KG1 (cell line): ENCODE measurements at places on chromosomes 3 and 15.

DNA sequence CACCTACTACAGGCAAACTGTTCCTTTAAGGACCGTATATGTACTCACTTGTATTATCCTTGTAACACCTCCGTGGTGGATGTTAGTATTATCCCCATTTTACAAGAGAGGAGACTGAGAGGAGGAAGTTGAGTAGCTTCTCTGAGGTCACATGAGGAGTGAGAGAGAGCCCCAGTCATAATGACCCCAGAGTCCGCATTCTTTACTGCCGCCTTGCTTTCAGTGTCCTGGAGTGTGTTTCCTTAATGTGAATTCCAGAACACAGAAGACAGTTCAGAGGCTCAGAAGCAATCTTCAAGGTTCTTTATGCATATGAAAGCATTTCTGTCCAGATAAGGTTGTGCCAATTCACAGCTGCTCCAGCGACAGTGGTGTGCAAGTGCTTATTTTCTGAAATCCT is 199.2 kb downstream of the CACNA2D3 start:
- no peak for DNase-seq

DNA sequence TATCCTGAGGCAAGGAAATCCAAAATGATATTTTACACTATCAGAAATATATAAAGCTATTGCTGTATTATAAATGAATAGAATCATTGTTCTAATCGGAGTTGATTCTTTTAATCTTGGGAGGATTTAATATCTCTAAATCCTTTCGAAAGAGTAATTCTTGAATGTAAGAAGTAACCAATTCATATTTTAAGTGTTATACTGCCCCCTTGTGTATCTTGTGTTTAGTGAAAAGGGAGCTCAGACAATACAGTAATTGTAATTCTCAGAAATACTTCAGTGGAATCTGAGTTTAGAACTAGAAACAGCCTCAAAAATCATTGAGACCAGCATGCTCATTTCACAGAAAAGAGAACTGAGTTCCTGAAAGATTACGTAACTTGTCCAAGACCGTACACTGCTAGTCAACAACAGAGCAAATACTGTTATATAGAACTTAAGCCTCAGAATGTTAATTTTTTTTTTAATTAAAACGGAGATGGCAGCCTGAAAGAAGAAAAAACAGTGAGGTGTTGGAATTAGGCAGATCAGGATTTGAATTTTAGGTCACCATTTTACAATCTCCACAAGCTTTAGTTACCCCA is 42.9 kb downstream of the PLCH1 start:
- peak; percentile 72 for DNase-seq

DNA sequence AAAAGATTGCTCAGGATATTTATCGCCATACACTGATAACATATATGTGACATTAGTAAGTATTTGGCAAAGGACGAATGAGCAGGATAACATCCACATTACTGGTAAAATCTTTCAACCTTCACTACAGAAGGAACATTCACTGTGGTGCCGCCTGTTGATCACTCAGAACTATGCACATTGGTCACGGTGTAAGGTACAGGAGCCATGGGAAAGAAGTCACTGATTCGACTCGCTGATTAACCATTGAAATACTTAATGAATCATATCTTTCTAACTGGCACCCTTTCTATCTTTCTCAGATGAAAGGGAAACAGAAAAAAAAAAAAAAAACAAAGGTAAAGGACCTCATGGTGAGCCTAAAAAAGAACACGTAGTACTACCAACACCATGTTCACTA is 68.8 kb downstream of the TJP1 start:
- no peak for DNase-seq

DNA sequence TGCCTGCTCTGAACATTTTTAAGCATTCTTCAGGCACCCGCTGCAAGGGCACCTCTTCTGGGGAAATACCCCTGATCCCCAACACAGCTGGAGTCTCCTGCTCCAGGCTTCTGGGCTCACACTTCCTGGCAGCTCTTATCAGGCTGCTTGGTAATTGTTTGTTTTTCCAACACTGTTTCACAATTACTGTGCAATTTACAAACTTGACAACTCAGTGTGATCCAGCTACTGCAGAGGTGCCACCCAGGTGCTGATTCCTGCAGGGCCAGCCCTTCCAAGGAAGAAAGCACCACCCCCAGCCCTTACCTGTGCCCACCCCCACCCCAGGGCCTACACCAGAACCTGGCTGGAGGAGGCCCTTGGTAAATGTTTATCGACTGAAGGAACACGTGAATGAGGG is 66.5 kb downstream of the MAGEF1 start:
- no peak for DNase-seq

DNA sequence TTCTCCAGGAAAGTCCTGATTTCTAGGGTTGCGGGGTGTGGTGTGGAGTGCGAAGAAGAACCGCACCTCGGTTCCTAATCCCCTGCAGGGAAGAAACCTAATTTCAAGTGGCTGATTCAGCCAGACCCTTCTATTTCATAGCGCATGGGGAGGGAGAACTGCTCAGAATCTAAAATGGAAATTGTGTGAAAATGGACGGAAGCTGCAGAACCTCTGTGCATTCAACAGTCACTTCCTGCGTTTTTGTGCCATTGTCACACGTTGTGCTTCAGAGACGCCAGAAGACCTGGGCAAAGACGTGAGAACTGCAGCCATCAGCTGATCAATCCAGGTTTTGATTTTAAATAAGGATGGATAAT is 1.2 kb downstream of the SIDT1 start:
- DNase-seq = no peak

GRCh38 chr15:62770752-62771151 is 271.8 kb upstream of the TPM1 start:
- no peak for DNase-seq

DNA sequence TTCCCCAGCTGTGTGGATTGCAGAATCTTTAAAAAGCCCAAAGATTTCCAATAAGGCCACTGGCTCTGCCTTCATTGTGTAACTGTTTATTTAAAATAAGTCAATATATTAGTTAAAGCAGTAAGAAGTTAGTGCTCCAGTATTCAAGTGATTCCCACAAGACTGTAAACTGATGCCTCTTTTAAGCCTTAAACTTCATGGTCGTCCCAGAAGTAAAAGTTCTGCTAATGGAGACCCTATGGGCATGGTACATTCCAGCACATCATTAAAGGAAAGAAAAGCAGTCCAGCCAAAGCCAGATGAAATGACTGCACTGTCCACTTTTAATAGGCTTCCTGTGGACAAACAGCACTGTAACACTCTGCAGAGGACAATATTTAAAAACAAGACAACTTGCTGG is 512.6 kb downstream of the MECOM start:
- DNase-seq = no peak

DNA sequence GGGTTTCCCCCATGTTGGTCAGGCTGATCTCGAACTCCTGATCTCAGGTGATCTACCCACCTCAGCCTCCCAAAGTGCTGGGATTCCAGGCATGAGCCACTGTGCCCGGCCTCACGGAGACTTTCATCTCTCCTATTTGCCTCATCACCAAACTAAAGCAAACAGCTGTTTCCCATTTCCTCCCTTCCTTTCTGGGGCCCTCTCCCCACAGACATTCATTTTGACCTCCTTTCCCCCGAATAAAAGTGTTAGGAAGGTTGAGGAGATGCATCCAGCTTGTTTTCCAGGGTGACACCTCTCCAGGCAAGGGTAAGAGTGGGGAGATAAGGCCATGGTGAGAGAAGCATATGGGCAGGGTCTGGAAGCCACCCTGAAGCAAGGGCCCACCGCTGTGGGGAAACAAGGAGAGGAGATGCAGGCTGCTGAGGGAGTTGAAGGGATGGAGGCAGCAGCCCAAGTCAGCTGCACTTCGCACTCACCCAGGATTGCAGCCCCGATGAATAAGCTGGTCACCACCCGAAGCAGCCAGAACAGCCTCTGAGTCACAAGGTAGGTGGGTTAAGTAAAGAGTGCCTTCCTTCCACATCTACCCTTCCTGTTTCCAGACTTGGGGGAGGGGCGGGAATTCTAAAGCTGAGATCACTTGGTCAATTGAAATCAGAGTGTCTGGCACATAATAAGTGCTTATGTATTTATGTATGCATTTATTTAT is 7.7 kb downstream of the DUOXA2 start:
- no peak for DNase-seq

DNA sequence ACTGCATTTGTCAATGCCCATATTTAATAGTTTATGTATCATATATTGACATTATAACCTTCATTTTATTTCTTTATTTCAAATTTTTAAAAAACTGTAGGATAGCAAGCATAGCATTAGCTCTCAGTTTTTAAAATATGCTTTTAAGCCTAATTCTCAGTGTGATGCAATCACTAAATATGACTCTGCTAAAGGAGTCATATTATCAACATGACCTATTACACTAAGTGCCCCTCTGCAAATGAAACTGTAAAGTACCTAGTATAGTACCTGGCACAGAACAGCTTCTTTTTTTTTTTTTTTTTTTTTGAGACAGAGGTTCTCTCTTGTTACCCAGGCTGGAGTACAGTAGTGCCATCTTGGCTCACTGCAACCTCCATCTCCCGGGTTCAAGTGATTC is 179.4 kb upstream of the CGNL1 start:
- DNase-seq = no peak

- DNase-seq = no peak
These were observed 87.8 kb downstream of the KLHL25 start for GRCh38 chr15:85706779-85707518.

DNA sequence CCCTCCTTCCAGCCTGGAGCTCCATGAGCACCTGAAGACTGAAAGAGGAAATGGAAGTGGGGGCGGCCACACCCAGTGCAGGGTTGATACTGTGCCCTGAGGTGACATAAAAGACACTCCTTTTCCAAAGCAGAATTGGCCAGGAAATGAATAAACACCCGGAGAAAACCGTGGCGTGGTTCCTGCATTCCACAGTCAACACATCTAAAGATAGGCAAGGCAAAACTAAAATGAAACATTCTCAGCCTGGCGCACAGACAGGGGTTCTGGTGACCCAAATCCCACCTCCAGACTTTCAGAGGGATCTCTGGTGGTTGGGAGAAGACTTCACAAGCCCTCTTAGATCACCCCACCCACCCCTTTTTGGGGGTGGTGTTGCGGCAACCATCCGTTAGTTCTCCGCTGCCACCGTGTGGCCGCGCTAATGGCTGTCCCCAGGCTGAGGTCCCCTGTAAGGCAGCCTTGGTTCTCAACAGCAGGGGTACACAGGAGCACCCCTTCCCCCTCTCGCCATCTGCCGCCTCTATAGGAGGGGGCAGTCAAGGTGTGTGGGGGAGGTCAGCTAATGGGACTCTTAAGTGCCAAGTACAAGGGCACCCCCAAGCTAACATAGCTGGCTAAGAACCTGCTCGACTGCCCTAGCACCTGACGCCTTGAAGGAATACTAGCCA is 2.5 kb upstream of the MST1R start:
- no peak for DNase-seq

- DNase-seq = no peak
These were observed 30.6 kb upstream of the ADAMTS7 start for GRCh38 chr15:78841891-78842290.

- DNase-seq = no peak
These were observed 228.9 kb upstream of the MANF start for GRCh38 chr3:51156147-51156546.
